ENCODE measurements at places on chromosomes 4 and X. TPM values are rescaled to one million over a fixed set of nuclear protein-coding genes. Genes with fewer than 3 reads are reported as not detected.
A peak's percentile ranks its signal among the peaks of the same experiment; 100 is the strongest.

DNA sequence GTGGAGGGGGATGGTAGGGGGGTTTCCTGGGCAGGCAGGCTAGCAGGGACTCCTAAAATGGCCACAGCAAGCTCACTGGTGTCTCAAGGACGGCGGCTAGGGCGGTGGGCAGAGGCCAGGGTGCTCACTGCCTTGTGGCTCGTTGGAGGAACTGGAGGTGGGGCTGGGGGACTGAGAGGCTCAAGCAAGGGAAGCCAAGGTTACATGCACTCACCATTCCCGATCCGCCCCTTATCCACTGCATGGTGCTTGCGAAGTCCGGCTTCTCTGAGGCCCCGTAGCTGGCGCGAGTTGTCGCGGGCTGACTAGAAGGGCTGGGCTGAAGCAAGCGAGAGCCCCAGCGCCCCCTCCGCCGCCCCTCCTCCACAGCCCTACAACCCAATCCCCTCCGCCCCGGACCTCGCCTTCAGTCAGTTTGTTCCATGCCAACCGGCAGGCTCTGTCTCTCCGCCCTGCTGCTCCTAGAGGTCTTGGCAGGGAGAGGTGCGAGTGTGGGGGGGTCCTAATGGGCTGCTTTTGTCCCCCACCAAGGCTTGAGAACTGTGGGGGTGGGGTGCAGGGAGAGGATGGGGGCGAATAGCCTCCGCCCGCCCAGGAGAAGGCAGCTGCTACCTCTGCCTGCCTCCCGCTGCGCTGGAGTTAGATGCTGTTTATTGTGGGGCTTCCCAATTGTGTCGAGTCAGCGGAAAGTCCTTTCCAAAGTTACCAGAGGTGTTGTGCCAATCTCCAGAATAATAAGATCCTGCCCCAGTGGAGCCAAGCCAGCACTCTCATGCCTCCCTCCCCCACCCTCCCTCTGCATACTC, at the start of gene ARHGEF9:
TSS of gene ARHGEF9 (minus strand) at position 313 of the 806 bp plus-strand sequence. CDS start at position 244, 69 bp downstream.
- no peaks in the 10 kb centered on the region for H3K36me3 ChIP-seq
- DNase-seq: peak; percentile 8
- H3K27me3 ChIP-seq: peaks cover 3% of the 10 kb centered on the region
- H3K4me3 ChIP-seq: peak within 1 kb of the TSS; percentile 39
- no peaks in the 10 kb centered on the region for H3K4me1 ChIP-seq

DNA sequence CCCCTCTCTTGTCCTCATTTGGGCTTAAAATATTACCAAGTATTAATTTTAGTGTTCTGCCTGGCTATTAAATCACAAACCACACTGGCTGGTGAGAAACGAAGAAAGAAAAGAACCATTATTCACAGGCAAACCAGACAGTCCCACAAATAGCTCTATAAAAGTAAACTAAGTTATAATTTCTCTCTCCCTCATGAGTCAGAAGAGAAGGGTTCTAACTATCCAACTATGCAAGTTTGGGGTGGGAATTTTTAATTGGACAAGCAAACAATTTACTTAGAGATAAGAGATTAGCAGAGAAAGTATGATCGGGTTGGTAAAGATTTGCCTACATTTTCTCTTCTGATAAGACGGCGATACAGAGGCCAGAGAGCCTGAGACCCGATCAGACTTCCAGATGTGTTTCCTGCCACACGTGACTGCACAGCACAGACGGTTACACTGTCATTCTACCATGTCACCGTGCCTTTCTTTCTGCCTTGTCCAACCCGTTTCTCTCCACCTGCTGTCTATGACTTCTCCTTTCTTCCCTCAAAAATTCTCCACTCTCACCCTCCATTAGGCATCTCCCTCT, 52.3 kb downstream of the MEPE start:
- H3K4me1 ChIP-seq: no peaks in the 10 kb centered on the region
- peaks cover 16% of the 10 kb centered on the region for H3K27me3 ChIP-seq
- H3K36me3 ChIP-seq: no peaks in the 10 kb centered on the region
- no peak overlapping the region for H3K27ac ChIP-seq

GRCh38 chr4:149108626-149109025, 666.4 kb upstream of the NR3C2 start:
- no peak for DNase-seq
- H3K36me3 ChIP-seq: no peaks in the 10 kb centered on the region
- H3K4me1 ChIP-seq: no peaks in the 10 kb centered on the region
- no peak overlapping the region for H3K27ac ChIP-seq
- no peak overlapping the region for H3K4me3 ChIP-seq
- peaks cover 2% of the 10 kb centered on the region for H3K27me3 ChIP-seq

DNA sequence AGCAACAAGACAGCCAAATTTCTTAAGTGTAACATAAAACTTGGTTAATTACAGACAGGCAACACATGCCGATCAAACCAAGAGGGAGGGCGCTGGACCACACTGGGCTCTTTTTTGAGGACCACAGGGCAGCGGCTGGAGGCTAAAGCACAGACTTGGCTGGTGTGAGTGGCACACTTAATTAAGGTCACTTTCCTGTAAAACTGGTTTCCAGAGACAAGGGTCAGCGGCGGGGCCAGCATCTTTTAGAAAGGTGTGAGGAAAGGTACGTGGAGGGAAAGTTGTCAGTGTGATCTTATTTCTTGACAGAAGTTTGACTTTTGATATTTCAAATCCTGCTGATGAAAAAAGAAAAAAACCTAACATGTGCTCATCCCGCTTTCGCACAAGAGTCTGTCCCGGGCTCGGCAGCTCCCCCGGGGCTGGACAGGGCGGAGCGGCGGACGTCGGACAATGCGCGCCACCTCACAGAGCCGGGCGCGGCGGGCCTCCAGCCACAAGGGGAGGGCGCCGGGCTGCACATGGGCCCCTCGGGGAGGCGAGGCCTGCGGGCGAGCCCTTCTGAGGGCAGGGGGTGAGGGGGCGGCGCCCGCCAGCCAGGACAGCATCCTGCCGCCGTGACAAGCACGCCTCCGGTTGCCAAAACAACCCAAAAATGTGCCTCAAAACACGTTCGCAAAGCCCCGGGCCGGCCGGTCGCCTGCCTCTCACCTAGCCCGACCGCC, 660 bp upstream of the HSPA4L start:
- H3K27me3 ChIP-seq: peaks cover 57% of the 10 kb centered on the region
- H3K36me3 ChIP-seq: peaks cover 2% of the 10 kb centered on the region
- H3K27ac ChIP-seq: no peak overlapping the region
- peaks cover 18% of the 10 kb centered on the region for H3K4me1 ChIP-seq
- H3K4me3 ChIP-seq: peak overlapping the region; percentile 79
- DNase-seq: no peak

GRCh38 chr4:185127021-185127925, 15.8 kb upstream of the SLC25A4 start:
- H3K27ac ChIP-seq: no peak overlapping the region
- no peak for DNase-seq
- H3K4me1 ChIP-seq: peaks cover 12% of the 10 kb centered on the region
- H3K36me3 ChIP-seq: no peaks in the 10 kb centered on the region

Gene ZNF711
- total RNA-seq: 0.31 TPM

Gene HSPA4L
- total RNA-seq: 3.0 TPM

Gene SPATA18
- total RNA-seq: not detected

Gene DDIT4L
- total RNA-seq: 0.34 TPM
